ENCODE measurements at places on chromosomes 7 and 10.

- no peak for DNase-seq
These were observed 32.6 kb upstream of the ELN start for GRCh38 chr7:73995330-73995729.

- DNase-seq = no peak
These were observed 6.2 kb downstream of the PYROXD2 start for GRCh38 chr10:98408799-98409198.

DNA sequence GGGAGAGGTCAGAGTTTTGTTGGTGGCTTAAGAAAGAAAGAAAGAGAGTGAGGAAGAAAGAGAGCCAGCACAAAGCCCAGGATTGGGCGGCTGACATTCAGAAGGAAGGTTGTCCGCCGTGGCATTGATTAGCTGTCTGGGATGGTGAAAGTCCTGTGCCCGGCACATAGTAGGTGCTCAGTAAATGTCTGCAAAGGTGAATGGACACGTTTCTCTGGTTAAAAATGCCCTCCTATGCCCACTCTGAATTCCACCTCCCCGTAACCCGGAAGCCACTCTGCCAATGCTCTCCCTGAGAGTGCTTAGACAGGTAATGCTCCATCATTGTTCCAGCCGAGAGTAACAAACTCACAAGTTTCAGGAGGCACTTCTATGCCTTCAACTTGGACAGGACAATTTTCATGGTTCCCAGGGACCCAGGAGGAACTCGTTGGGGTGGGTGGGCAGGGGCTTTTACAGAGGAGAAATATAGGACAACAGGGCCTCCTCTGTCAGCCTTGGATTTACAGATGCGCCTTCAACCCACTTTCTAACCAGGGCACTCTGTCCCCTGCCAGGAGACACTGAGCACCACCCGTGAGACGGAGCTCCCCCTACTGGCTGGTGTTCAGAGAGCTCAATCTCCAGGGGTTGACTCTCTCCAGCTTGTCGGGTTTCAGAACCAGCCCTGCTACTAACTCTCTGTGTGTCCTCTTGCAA, 411.5 kb upstream of the ZMIZ1 start:
- DNase-seq = peak; percentile 18

GRCh38 chr7:158695726-158696452, 8.7 kb downstream of the NCAPG2 start:
- no peak for DNase-seq

- DNase-seq = no peak
These were observed 15.0 kb upstream of the AKR1B1 start for GRCh38 chr7:134473861-134474291.

GRCh38 chr7:116328161-116328560, 117.8 kb downstream of the TES start:
- DNase-seq = no peak

DNA sequence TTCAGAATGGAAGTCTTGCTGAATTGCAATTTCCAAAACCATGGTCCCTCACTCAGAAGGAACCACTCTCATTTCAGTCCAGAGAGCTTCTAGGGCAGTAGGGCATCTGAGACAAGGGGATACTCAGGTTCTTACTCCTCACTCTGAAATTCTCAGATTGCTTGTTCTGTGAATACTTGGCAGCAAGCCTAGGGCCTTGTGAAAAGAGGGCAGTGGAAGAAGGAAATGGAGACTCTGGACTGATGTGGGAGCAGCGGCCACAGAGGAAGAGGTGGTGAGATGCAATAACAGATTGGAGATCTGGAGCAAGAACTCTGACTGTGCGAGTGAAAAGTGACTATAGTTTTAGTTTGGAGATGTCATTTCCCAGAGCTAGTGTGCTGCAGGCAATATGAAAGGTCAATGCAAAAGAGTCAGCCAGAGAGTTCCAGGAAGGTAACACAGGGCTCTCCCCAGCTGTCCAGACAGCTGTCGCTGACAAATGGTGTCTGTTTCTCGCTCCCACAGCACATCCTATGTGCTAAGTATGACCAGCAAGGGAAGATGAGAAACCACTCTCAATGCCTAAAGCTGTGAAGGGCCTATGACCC, 291.6 kb upstream of the KIAA1217 start:
- DNase-seq = no peak

- DNase-seq = no peak
These were observed 27.3 kb downstream of the HYAL4 start for GRCh38 chr7:123871998-123872867.

DNA sequence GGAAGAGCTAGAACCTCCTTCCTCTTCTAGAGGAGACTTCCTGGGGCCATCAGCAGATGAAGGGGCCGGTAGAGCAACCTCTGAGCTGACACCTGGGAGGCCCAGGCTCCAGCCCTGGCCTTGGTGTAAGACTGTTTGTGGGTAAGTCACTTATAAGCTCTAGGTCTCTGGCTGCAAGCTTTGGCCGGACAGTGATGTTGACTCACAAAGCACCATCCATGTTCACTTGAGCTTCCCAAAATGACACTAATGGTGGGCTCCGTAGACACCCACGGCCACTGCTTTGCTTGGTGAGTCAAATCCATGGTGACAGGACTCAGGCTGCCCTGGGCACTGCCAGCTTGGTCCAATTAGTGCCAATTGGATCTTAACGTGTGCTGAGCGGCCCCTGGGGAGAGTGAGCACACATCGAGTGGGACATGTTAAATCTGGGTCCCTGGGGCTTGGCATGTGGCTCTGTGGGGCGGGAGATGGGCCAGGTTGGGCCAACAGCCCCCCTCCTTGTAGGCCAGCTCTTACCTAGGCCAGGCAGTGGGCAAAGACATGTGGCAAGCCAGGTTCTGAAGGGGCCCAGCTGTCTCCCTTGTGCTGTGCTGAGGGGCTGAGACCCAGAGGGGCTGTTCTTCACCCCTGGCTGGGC, 16.7 kb downstream of the NEURL1 start:
- DNase-seq = no peak

DNA sequence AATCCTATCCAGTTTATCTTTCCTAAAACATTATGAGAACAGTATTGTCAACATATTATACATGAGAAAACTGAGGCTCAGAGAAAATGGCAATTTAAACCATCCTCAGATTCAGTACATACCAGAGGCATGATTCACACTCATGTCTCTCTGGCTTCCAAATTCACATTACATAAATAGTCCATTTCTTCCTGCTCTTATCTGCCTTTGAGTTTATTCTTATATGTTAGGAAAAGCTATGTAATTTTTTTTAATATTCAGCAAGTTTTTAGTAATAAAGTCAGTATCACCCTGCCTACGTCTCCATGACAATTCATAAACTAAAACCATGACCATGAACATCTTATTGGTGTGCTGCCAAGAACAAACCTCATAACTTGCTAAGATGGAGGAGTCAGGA, 1260.2 kb upstream of the SORCS1 start:
- DNase-seq = no peak

DNA sequence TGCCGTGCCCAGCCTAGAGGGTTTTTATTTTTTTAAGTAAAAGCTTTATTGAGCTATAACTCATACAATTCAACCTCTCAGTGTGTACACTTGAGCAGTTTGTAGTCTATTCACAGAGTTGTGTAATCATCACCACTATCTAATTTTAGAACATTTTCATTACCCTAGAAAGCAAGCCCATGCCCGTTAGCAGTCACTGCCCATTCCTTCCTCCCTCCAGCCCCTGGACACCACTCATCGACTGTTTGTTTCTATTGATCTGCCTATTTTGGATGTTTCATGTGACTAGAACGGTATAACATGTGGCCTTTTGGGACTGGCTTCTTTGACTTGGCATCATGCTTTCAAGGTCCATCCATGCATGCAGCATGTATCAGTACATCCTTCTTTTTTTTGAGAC, 25.7 kb upstream of the SEC61A2 start:
- no peak for DNase-seq

- DNase-seq = no peak
These were observed 11.1 kb downstream of the ERVW-1 start for GRCh38 chr7:92466682-92467081.

- DNase-seq = no peak
These were observed 8.5 kb upstream of the SHH start for GRCh38 chr7:155820788-155821187.

DNA sequence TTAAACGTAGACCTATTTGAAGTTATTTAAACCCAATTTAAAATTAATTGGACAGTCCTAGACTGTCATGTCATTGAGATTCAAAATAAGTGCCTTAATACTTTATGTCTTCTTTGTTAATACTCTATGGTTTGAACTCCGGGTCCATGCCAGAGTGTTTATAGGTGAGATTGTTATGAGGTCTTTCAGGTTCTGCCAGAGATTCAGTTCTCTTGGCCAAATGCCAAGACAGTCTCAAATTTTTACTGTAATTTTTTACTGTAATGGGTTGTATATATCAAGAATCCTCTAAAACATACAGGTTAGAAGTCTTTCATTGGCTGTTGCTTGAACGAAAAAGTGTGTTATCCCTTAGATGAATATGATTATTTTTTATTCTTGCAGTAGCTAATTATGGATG, 3.9 kb downstream of the ADD3 start:
- no peak for DNase-seq

GRCh38 chr7:97971120-97971989, 18.6 kb downstream of the OCM2 start:
- peak; percentile 4 for DNase-seq

GRCh38 chr10:104321226-104321625, 17.0 kb downstream of the ITPRIP start:
- DNase-seq = no peak

DNA sequence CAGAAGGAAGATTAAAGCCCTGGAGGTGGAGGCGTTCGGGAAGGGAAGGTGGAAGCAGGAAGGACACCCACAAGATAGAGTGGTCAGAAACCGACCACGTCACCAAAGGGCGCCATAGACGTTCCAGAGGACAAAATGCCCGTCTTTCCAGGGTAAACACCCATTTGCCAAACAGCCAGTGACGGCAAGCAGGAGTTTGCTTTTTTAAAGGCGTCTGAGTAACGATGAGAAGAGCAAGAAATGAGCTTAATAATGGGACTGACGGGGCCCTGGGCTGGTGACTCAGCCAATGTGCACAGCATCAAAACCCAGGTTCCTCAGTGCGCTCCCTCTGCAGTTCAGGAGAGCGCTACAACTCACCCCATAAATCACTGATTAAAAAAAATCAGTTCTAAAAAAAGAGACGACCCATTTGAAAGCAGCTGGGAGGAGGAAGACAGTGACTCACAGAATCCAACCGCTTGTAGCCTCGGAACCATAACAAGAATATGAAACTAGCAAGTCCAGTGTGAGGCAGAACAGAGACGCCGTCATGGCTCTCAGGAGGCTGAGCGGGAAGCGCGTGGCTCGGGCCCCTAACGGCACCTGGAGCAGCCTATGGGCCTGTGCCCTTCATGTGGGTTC, 5.9 kb downstream of the DIP2C start:
- DNase-seq = no peak

DNA sequence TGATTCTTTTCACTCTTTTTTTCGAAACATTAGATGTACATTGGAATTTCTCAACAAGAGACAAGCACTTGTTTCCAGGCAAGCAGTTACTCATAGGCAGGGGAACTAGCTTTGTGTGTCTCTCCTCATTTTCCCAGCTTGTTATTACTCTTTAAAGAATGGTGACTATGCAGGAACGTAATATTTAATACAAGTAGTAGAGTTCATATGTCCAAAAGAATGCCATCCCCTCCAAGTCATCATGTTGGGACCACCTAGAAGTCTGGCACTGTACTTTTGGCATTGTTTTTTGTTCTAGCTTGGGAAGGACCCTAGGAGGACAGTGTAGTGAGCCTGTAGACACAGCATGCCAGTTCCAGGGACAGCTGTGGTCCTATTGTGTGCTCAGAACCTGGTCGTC, 650.7 kb downstream of the INHBA start:
- no peak for DNase-seq

- no peak for DNase-seq
These were observed 238.8 kb downstream of the ARL4A start for GRCh38 chr7:12926206-12926605.

DNA sequence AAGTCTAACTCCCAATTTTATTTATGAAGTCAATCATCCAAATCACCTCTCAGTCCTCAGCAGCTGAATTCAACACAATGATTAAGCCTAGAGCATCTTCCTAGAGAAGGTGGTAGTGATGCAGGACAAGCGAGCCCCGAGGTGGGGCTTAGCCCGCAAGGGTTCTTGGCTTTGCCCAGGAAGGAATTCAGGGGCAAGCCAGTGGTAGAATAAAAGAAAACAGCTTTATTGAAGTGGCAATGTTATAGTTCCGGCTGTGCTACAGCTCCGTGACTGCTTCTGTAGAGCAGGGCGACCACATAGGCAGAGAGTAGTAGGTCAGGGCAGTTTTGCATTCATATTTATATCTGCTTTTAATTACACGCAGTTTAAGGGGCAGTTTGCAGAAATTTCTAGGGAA, 18.1 kb downstream of the IL2RA start:
- no peak for DNase-seq

GRCh38 chr10:28678687-28679457, 1.6 kb downstream of the BAMBI start:
- no peak for DNase-seq

DNA sequence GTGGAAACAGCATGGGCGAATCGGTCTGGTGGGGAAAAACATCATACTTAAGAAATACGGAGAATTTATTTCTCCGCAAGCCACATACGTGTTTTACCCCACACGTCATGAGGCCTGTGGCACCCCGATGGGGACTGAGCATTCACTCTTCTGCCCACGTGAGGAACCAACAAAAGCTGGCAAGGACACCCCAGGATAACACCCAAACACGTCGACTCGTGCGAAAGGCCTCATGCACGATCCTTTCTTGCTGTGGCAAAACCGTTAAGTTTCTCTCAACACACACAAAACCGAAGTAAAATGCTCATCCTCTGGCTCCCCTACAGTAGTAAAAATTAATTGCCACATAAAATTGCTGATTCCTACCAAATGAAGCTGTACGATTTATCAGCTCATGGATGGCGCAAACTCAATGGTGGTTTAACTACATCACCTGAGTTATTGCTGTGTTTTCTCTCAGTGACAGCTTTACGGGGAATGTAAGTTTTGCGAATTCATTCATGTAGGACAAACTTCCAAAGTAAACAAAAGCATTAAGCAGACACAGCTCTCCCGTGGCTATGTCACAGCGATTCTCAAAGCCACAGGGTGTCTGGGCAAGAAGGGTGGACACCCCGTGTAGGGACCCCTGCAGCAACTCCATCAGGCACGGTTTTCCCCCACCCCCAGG, 97.0 kb downstream of the CTBP2 start:
- DNase-seq = no peak

DNA sequence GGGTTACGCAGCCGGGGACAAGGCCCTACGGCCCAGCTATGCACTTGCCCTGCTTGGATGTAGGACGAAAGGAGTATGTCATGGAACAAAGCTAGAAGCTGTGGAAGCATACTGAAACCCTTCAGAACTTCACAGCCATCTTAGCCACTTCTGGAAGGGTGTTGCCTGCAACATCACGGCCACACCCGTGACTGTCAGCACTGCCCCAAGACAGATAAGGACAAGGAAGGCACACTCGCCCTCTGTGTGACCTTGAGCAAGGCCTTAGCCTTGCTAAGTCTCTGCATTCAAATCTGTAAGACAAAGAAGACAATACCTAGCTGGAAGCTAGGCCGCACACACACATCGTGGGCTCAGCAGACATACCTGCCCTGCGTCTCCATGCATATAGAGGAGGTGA, 352.5 kb upstream of the MGMT start:
- no peak for DNase-seq
